ENCODE measurements at places on chromosomes 3 and 15.

- ATAC-seq = no peak
Observed at GRCh38 chr15:90873488-90873997, 5.2 kb downstream of the FURIN start.

- no peak for ATAC-seq
Observed at GRCh38 chr15:40336744-40337122, 4.0 kb downstream of the CCDC9B start.

GRCh38 chr15:68778876-68779275 is 41.8 kb downstream of the ANP32A start:
- no peak for ATAC-seq

DNA sequence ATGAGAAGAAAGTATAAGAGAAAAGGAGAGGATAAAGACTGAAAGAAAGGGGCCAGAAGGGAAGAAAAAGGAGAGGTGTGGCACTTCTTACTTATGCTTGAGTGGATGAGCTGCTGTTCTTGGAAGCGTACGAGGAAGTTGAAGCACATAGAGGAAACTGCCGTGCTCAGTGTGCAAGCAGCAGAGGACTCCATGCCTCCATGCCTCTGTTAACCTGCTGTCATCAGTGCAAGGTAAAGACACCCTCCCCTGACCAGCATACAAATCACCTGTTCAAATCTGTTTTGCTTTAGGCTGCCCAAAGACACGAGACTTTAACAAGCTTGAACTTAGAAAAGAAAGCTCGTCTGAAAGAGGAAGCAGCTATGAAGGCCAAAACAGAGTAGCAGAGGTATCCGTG is 6.4 kb downstream of the WDR5B start:
- no peak for ATAC-seq

DNA sequence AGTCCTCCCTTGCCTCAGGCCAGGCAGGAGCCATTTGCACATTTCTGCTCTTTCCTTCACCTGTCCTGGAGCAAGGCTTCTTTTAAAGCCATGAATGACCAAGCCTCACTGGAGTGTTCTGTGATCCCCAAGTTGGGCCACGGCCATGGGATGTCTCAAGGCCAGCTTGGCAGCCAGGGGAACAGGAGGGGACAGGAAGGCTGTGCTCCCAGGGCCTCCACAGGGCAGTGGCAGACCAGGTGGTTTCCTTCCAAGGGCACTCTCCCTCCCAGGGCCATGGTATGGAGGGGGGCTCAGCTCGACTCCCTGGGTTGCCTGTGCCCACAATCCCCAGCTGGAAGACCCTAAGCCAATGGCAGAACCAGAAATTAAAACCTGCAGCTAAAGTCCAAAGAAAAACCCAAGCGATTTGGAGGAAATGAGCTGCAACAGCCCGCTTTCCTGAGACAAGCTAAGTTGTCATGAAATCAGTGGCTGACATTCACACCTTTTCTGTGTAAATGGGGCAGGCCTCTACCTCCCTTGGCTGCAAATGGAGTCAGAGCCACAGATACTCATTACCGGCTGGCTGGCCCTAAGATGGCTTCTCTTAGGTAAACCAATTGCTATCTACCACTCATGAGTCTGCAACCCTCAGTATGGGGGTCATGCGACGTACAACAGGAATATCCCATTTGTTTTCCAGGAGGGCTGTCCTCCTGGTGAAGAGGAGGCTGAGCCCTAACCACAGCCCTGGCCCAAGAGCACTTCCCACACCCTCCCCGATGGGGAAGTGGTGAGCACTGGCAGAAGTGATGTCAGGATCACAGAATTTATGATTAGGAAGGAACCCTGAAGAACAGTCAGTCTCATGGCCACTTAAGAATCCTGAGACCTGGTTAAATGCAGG is 83.3 kb downstream of the SNRK start:
- no peak for ATAC-seq

DNA sequence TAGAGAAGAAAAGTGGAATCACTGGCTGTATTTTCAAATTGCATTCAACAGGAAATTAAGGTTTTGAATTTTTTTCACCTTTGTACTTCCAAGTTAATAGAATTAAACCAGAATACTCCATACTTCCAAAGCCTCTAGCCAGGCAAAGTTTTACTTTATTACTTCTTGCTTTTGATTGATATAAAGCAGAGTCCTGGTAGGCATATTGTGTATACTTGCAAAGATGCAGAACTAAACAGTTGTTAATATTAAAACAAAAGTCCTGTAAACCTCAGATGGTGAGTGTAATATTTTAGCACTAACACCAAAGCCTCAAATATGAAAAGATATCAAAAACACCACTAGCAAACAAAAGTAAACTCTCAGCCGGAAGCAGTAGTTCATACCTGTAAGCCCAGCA is 107.2 kb upstream of the C2CD4B start:
- ATAC-seq = no peak

DNA sequence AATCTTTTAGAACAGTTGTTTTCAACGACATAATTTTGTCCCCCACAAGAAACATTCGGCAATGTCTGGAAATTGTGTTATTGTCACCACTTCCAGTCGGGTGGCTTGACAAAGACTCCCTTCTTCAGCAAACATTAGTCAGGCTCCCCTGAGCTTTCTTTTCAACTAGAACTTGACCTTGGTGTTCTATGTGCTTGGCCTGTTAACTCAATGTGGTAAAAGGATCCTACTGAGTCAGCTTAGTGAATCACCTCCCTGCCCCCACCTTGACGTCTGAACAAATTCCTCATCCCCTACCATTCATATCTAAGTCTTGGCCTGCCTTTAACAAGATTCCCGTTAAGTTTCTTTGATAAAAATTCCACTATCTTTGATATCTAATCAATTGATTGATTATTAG is 465.0 kb upstream of the ROBO1 start:
- peak; percentile 79 for ATAC-seq

GRCh38 chr15:79812541-79812940 is 84.3 kb downstream of the MTHFS start:
- no peak for ATAC-seq

- no peak for ATAC-seq
Observed at GRCh38 chr15:89217031-89217430, 4.3 kb downstream of the RLBP1 start.

- no peak for ATAC-seq
Observed at GRCh38 chr3:173992416-173992815, 594.9 kb downstream of the NLGN1 start.

DNA sequence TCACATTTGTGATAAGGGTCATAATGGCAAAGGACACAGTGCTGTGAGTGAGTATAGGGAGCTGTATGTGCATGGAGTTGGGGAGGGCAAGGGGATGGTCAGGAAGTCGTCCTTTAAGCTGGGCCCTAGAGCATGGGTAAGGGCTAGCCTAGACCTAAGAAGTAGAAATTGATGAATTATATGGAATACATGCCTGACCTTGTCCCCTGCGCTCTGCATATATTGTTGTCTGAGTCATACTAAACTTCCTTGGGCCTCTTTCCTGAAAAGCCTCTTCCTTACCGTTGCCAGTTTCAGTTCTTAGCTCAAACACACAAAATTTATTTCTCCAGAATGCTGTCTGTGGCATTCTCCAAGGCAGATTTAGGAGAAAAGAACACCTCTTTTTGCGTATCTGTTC is 4.6 kb downstream of the SNRK start:
- no peak for ATAC-seq

DNA sequence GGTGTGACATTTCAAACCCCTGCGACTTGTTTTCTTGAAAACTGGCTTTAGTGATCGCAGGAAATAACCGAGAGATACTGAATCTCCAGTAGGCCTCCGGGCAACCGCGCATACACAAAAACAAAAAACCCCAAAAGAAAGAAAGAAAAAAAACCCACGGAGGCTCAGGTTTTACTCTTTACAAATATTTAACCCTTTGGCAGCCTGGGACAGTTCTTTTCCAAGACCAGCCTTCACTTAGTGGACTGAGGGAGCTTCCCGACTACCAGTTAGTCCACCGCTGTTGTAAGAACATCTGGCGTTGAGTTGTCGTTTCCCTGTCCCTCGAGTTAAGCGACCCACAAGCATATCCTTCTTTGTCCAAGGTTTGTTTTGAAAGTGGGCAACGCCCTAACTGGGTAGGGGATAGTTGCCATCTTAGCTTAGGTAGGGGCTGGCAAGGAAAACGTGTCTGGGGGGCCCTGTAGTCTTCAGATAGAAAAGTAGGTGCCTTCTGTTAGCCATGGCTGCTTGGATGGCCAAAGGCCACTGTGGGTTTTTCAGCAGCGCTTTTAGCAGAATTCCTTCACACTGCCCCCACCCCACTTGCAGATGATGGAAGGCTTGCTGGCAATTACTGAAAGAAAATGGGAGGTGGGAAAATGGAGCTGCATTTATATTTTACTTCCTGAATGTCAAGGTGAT is 6.9 kb downstream of the ISL2 start:
- no peak for ATAC-seq

- ATAC-seq = 0 out of 3 replicates have a peak, but pooled peaks have one; percentile 25
Observed at GRCh38 chr3:9448643-9449042, 51.2 kb downstream of the SETD5 start.

DNA sequence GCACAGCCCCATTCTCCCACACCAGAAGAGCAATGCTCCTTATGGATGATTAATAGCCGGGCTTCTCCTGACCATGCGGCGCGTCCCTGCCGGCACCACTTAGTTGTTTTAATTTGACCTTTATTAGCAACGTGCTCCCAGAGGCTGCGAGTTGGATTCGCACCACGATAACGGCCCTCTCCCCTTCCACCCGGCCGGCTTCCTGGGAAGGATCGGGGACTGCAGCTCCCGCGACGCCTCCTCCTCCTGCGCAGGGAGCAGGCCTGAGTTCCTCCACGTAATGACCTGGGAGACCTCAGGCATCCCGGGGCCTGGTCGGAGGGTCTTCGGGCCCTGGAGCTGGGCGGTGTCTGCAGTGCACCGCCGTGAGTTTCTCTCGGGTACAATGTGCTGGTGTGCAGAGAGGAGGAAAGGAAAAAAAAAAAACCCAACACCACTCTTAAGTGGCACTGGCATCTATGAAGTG is 243.3 kb upstream of the TOPAZ1 start:
- ATAC-seq = no peak

DNA sequence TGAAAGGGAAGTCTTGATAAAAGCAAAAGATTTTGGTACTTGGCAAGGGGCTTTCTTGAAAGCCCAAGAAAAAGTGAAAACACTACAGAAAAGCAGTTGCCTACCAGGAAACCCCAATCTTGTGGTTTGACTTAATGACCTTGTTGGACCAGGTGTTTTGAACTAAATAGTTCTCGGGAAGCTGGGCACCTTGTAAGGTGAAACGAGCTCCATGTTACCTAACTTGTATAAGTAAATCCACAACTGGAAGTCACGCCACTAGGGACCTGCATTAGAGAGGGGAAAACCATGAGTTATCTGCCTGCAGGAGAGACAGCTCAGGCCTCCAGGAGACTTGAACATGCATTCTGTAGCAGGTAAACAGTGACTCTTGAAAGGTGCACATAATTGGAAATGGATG is 88.2 kb downstream of the GMPS start:
- ATAC-seq = no peak

GRCh38 chr15:85475317-85475701 is 94.9 kb downstream of the AKAP13 start:
- ATAC-seq = no peak

DNA sequence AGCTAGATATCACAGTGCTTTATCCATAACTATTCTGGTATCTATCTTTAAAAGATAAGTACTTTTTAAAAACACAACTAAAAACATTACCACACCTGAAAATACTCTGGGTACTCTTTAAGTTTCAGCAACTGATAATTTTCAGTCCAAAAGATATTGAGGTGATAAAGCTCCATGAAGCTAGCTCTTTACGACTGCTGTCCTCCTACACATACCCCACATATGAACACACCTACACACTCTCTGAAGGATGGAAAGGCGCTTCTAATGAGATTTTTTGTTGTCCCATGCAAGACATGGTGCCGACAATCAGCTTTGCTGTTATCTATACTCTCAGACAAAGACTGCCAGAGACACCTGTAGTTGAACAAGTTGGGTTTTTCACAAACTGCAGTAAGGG is 19.1 kb upstream of the TM4SF4 start:
- ATAC-seq = no peak

- no peak for ATAC-seq
Observed at GRCh38 chr15:52680761-52681160, 1.6 kb upstream of the ATOSA start.

DNA sequence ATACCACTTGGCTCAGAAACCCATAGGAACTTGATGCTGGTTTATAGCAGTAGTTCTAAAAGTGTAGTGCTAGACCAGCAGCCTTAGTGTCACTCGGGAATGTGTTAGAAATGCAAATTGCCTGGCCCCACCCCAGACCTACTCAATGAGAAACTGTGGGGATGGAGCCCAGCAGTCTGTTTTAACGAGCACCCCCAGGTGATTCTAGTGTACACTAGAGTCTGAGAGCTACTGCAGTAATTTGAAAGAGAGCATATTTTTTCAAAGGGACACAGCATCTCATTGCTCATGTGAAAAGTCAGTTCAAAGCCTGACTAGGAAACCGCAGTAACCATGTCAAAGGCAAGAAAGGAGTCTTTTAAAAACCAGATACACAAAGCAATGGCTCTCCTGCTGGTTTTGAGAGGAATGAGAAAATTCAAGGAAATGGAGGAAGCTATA is 313.4 kb downstream of the SQOR start:
- ATAC-seq = no peak

- ATAC-seq = no peak
Observed at GRCh38 chr15:56261854-56262509, 18.3 kb upstream of the RFX7 start.

DNA sequence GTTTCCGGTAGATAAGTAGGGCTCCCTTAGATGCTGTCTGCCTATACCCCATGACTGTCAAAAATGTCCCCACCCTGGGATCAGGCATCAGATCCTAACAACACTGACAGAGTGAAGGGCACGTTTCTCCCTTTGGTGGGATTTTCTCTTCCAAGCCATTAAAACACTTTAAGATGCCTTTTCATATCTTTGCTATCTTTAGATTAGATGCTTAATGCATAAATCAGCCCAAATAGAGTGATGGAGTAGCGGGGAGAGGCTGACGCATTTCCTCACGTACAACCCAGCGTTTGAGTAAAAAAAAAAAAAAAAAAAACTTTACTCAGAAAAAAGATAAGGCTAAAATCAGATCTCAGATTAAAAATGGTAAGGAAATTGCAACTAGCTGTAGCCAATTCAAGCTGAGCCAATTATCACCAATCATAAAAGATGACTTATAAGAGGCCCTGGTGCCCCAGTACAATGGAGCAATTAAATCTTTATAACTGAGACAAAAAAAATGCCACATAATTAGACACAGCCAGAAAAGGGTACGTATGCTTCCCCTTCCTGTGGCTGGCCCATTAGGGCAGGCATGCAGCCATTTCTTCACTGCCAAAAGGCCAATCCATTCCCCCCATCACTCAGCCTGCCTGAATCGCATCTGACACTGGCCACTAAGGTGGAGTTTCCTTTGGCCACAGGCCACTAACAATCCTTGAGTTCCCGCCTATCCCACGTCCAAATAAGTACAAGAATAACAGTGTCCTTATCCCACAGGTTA is 45.0 kb downstream of the RFTN1 start:
- peak; percentile 75 for ATAC-seq

- ATAC-seq = peak; percentile 95
Observed at GRCh38 chr3:39260957-39261356, 18.9 kb downstream of the CX3CR1 start.

- ATAC-seq = no peak
Observed at GRCh38 chr3:127203024-127203423, 10.1 kb downstream of the PRR23E start.
